ENCODE measurements at places on chromosomes 13 and 19. TPM values are rescaled to one million over a fixed set of nuclear protein-coding genes. Genes with fewer than 3 reads are reported as not detected.
A peak's percentile ranks its signal among the peaks of the same experiment; 100 is the strongest.

Gene NLRP7
- 0.03 TPM for polyA plus RNA-seq

Gene RGS9BP
- 0.30 TPM for polyA plus RNA-seq

Gene LNX2
- polyA plus RNA-seq = 13.5 TPM

Gene IGSF23
- polyA plus RNA-seq = 1.0 TPM

GRCh38 chr19:13637664-13638063 is 126.7 kb upstream of the MRI1 start:
- no peak for DNase-seq

DNA sequence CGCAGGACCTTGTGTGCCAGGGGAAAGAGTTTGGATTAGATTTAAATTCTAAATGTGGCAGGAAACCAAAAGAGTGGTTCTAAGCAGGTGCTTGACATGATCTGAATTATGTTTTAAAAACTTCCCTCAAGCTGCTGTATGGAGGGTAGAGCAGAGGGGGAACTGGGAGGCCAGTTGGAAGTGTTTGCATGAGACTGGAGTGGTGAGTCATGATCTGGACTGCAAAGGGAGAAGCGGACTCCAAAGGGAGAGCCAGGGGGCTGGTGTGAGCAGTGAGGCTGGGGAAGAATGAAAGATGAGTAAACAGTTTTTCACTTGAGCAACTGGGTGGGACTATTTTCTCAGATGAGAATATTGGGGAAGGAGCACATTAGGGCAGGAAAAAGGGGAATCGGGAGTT is 206.1 kb downstream of the DNAJC15 start:
- no peak for DNase-seq

DNA sequence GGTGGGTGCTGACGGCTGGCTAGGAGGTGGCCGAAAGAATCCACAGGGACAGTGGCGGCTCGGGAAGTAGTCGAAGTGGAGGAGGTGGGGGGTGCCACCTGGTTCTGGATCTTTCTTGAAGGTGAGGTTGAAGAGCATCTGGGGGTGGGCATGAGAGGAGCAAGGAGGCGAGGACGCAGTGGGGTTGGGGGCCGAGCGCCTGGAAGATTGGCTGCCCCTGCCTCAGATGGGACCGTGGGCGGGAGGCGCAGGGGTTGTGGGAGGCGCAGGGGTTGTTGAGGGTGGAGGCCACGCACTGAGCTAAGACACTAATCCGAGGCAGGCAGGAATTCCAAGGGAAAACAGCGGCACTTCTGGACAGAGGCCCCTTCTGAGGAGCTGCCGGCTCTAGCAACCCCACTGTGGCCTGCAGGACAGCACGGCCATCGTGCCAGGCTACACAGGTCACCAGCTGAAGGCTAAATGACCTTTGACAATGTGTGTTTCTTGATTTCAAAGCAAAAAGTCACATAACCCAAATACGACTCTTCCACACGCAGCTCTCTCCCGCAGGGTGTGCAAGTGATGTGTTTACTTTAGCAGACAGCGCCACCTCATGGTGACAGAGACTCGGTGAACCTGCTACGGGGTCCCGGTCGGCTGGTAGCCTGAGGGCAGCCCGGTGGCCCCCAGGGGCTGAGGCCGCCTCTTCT is 44.1 kb upstream of the RANBP3 start:
- DNase-seq = peak; percentile 78

GRCh38 chr13:80962173-80962572 is 621.2 kb upstream of the SPRY2 start:
- no peak for DNase-seq

DNA sequence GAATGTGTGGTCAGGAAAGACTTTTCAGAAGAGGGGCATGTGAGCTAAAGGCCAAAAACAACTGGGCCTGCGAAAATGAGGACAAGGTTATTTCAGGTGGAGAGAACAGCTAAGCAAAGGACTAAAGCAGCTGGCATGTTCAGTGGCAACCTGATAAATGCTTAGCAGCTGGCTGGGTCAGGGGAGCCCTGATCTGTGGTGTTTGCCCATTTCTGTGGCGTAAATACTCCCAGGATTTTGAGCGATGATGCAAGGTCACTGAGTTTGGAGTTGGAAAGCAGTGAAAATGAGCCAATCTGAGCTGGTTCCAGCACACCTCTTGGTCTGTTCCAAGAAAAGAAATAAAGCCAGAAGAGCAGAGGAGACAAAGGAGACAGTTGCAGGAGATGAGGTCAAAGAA is 704.3 kb downstream of the UQCRFS1 start:
- no peak for DNase-seq

DNA sequence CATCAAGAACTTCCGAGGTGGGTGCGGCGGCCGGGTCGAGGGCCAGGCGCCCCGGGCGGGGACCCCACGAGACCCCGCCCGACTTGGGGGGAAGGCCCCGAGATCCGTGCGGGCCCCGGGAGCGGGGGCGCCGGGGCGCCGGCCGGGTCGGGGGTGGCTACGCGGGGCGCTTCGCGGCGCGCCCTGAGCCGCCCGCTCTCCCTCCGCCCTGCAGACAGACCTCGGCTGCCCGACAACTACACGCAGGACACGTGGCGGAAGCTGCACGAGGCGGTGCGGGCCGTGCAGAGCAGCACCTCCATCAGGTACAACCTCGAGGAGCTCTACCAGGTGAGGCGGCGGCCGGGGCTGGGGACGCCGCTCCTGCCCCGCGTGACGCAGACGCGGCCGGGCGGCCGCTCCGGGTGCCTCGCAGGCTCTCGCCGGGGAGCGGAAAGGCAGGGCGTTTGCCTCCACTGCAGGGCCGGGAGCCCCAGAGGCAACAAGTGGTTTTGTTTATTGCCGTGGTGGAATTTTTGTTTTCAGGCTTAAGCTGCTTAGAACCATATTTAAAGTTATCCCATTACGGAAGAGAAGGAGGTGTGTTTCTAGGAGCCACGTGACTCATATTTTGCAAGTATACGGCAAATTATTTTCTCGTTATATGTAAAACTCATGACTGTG is 477 bp downstream of the CUL4A start:
- DNase-seq = no peak

- DNase-seq = no peak
Observed at GRCh38 chr13:46086421-46086922, 18.4 kb downstream of the CPB2 start.

DNA sequence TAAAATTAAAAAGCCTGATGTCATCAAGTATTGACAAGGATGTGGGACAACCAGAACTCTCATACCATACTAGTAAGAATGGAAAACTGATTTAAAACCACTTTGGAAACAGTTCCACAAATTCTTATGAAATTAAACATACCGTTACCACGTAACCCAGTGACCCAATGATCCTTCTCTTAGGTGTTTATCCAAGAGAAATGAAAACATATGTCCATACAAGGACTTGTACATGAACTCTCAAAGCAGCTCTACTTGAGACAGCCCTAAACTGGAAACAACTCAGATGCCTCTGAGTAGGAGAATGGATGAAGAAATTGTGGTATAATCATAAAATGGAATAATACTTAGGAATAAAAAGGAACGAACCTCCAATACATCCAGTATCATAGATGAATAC is 27.6 kb downstream of the SLC6A16 start:
- no peak for DNase-seq

GRCh38 chr13:30697177-30697953 is 38.0 kb upstream of the ALOX5AP start:
- no peak for DNase-seq

DNA sequence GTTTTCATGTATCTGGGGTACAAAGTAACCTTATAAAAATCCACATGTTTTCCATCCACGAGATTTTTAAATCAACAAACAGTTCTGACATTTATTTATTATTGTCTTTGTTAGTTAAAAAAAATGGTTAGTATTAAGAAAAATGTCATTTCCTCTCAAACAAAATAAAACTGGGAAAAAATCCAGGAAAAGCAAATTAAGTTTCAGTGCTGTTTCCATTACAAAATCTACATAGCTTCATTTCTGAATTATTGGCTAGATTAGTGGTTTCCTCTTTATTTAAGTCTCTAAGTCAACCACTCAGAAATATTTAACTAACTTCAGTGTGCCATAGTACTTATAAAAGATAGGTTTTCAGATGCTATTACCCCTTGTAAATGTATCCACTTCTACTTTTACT is 49.1 kb downstream of the MZT1 start:
- no peak for DNase-seq
